Mononuclear cell (primary cell): ENCODE measurements at places on chromosomes 1 and 21. TPM values are rescaled to one million over a fixed set of nuclear protein-coding genes. Genes with fewer than 3 reads are reported as not detected.

Gene DUSP10
- 104 TPM for total RNA-seq

Gene CLDN8
- total RNA-seq: not detected

Gene NR1I3
- 0.31 TPM for total RNA-seq

Gene CFAP410
- 17.6 TPM for total RNA-seq

Gene HSPB7
- total RNA-seq: not detected

Gene CENPF
- 0.73 TPM for total RNA-seq

Gene GJB3
- not detected for total RNA-seq

Gene MYCL
- total RNA-seq: 5.0 TPM

Gene RNU1-4
- under 0.01 TPM for total RNA-seq

Gene FCER1G
- total RNA-seq: 190 TPM

Gene PLPP3
- total RNA-seq: 1.4 TPM

Gene GBP6
- 0.21 TPM for total RNA-seq

Gene PPFIA4
- 0.73 TPM for total RNA-seq

Gene TACSTD2
- under 0.01 TPM for total RNA-seq

Gene S100A4
- total RNA-seq: 793 TPM

Gene BSND
- not detected for total RNA-seq

Gene RNU1-3
- under 0.01 TPM for total RNA-seq

Gene KLF17
- total RNA-seq: not detected

Gene CFAP126
- not detected for total RNA-seq

Gene ZSWIM5
- total RNA-seq: 1.5 TPM

Gene RHCE
- total RNA-seq: not detected

Gene FNDC10
- total RNA-seq: 1.2 TPM

Gene GPR137B
- total RNA-seq: 16.1 TPM

Gene WNT2B
- 0.31 TPM for total RNA-seq

Gene GUCA2A
- not detected for total RNA-seq

Gene CHIA
- total RNA-seq: under 0.01 TPM

Gene APOBEC4
- total RNA-seq: 0.10 TPM

Gene UTS2
- 1.4 TPM for total RNA-seq

Gene LDLRAD1
- not detected for total RNA-seq

Gene EDN2
- not detected for total RNA-seq

Gene CCDC24
- total RNA-seq: 0.42 TPM

Gene SLC5A9
- total RNA-seq: 0.10 TPM

Gene TNFRSF4
- 3.3 TPM for total RNA-seq
